NCI-H1694 (cell line): ENCODE measurements at places on chromosomes 3 and 15.

- DNase-seq, result no peak
Measured at GRCh38 chr15:93072411-93073394, 16.3 kb downstream of the RGMA start.

DNA sequence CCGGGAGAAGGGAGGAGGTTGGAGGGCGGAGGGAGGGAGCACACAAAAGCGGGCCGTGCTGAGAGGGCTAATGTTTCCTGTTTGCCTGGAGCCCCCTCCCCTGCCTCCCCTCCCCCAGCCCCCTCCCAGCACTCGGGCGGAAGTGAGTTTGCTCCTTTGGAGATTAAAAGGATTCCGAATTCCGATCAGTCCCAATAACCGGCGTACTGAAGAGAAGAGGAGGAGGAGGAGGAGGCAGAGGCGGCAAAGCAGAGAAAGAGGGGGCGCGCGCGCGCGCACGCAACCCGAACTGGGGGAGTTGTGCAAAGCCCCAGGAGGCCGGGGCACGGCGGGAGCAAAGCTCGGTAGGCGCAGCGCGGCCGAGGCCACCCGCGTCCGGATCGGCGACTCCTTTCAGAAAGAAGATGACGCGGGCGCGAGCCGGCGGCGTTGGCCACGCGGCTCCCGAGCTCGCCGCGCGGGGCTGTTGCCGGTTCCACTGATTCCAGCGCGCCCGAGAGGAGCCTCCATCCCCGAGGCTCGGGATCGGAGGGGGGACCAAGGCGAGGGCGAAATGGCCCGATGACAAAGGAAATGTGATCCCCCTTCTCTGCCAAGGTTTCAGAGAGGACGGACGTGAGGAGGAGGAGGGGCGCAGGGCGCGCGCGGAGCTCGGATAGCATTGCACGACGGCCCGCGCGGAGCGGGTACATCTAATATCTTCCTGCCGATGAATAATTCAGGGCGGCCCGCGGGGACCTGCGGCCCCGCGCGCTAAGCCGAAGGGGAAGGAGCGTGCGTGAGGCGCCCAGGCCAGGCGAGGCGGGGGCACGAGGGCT, 1.1 kb upstream of the TRIM71 start:
- no peak for DNase-seq

DNA sequence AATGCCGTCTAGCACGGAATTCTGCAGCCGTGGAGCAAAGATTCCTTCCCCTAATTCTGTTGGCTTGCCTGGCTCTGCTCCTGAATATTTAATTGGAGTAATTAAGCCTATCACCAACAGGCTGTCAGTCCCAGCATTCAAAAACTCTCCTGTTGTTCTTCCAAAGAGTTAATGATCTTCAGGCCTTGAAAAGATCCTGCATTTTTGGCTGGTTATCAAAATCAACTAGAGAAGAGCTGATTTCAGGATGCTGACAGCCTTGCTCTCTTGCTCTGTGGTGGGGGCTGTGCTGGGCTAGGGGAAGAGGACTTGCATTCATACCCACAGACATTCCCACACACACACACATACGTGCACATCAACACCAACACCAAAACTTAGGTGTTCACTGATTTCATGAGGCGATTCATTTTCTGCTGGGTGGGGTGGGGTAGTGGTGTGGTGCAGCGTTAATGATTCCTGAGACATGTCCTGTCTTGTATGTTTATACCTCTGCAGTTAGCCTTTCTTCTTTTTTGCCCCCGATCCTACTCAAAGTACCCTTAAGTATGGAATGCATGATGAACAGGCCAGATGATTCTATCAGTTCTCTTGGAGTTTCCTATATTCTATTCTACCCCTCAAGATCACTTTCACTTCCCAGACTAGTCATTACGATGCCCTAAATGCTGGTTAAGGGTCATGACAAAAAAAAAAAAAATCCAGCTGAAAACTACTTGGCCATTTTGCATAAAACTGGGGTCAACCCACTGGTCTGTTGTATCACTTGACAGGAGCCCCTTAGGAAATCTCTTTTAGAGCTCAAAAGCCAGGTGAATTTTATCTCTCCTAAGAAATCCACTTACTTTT, 42.3 kb downstream of the CPN2 start:
- DNase-seq, result no peak

DNA sequence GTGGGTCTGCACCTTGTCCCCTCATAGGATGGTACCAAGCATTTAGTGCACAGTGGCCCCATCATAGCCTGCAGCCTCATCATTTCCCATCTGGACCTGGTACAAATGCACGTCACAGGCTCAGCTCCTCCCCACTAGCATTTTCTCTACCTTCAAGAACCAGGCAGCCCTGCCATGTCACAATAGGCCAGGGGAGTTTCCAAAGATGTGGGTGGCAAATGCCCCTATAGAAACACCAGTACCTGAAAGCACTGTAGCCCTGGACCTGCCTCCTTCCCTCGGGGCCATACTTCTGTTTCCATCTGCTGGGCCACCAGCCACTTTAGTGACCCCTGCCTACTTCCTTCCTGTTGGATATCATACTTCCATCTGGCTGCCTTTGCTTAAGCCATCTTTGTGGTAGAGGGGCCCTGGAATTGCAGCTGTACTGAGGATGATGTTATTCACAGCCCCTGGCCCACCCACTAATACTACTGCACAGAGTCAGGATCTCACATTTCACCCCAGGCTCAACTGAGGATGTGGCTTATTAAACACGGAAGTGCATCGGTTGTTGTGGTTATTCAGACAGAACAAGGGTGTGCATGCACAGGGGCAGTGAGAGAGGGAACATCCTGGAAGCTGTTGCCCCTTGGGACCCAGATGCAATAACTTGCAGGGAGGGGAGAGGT, 3.8 kb downstream of the TCTA start:
- no peak for DNase-seq

- DNase-seq, result peak; percentile 89
Measured at GRCh38 chr15:34855413-34855812, 60.1 kb upstream of the ACTC1 start.

DNA sequence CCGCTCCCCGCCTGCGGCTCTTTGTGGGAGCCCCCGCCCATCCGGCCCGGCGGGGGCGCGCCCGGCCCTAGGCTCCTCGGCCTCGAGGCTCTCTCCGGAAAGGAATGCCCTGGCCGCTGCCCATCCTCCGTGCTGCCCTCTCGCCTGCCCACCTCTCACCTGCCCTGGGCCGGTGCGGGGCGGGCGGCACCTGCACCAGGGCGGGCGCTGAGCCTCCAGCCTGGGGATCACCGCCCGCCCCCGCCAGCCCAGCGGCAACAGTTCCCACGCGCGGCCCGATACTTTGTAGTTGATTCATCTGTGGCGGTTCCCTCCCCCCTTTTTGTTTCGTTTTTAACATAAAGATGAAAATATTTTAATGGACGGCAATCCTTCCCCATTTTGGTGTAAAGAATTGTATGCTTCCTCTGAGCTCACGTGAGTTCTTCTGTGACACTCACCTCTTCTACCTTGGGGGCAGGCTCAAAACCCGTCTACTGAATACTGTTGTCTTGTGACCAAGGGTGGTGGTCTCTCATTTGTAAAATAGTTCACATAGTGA, 1.9 kb downstream of the KLF13 start:
- DNase-seq, result no peak

DNA sequence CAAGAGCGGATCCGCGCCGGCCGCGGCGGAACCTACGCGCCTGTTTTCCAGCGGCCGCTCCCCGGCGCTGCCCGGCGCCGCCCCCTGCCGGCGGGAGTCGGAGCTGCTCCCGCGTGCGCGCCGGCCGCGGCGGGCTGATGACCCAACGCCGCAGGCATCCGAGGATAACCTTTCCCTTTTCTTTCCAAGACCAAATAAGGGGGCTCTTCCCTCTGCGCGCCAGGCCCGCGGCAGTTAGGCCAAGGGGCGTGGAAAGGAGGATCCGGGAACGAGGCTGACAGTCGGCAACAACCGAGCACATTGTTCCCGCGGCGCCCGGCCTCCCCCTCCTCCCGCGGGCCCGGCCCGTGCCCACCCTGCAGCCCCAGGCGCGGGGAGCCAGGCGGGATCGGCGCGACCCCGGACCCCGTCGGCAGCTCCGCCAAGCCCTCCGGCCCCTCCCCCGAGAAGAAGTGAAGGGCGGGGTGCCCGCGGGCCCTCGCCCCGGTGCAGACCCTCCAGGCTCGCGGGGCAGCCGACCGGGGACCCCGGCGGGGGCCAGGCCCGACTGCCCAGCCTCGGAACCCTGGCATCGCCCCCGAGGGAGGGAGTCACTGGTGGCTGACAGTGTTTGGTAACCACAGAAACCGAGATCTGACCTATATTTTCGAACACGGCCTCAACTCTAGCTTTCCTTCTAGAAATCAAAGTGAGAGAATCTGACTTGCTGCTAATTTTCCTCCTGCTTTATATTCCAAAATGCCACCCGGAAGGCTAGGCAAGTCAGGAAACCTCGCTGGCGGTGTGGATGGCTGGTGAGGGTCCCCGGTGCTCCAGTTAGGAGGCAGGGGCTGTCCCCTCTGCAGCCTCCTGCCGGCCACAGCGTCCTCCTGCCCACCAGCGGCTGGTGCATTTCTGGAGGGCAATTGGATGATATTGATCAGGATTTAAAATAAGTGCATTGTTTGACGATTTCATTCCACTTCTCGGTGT, 45.6 kb upstream of the SYNM start:
- peak; percentile 8 for DNase-seq

- no peak for DNase-seq
Measured at GRCh38 chr3:39639344-39640236, 169.8 kb upstream of the MYRIP start.
